ENCODE measurements at places on chromosomes 2 and 18.

DNA sequence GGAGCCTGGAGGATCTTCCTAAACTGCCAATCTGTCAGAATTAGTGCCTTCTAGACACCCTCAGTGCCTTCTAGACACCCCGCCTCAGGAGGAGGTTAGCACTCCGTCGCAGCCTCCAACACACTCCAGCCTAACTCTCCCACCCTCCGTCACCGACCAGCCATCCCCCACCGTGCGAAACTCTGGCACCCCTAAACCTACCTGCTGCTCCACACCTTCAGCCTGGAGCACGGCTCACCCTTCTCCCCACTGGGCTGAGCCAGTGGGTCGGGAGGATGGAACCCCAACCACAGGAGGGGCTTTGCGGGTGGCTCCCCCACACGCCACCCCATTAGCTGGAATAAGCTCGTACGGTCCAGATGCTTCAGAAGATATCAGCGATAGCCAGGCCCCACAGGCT is 468.9 kb upstream of the HS6ST1 start:
- no peak for DNase-seq

DNA sequence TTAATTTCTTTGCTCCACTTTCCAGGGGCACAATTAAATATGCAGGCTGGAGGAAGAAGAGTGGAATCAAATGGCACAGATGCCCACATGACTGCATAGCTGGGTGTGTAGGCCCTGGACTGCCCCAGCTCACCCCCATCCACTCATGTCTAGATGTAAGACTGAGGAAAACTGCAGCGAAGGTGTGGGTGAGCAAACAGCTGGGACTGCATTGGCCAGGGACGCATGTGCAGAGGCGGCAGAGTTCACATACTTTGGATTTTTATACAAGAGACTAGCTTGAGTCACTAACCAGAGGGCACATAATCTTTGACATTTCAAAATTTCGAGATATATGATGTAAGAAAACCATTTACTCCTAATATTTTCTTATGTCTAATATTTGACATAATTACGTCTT is 60.1 kb downstream of the SPIRE1 start:
- DNase-seq = no peak

GRCh38 chr2:160756481-160756880 is 262.9 kb upstream of the RBMS1 start:
- no peak for DNase-seq

DNA sequence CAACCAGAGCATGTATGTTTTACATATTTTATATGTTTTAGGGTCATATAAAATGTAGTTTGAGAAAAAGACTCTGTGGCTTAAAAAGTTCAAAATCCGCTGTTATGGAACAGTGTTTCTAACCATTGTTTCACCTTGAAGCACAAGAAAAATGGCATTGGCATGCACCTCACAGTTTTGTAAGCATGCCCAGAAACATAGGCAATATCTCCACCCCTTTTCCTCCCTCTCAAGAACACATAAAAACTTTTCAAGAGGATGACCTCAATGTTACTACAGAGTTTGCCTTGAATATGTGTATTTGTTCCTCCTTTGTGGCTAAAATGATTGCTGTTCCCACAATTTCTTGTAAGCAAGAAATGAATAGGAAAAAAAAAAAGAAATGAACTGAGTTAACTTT is 29.3 kb upstream of the SLC40A1 start:
- no peak for DNase-seq

DNA sequence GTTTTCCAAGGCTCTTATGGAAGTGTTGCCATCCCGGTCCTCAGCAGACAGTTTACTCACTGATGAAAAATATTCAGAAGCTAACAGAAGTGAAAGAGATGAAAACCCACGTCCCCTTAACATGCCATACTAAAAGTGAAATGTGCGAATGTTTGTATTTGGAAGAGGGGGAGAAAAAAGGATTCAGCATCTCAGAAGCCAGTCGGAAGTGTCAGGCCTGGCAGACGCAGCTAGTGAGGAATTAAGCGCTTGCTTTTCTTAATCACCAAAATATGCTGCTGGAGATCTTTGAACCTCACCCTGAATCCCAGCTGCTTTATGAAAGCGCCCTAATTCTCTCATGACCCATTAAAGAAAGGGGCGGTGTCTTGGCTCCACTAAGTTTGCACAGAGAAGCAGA is 653.7 kb downstream of the DCDC2C start:
- DNase-seq = no peak

DNA sequence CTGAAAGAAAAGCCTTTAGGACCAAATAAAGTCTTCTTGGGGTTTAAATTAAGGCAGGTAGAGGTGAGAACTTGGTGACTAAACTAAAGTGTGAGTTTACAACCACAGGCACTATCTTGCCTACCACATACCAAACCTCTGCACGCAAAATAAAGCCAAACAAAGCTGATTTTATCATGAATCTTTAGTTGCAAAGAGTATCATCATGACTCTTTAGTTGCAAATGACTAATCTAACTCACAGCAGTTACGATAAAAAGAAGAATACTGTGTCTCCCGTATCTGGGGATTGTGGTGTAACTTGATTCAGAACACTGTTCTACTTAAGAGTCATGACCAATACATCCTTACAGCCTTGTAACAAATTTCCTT is 11.2 kb downstream of the CFAP210 start:
- DNase-seq = no peak

GRCh38 chr2:222311978-222312738 is 13.4 kb upstream of the PAX3 start:
- no peak for DNase-seq

- DNase-seq = no peak
These were observed 43.1 kb upstream of the ATP8B1 start for GRCh38 chr18:57846258-57846657.

- no peak for DNase-seq
These were observed 63.8 kb downstream of the ACAA2 start for GRCh38 chr18:49749563-49749962.

DNA sequence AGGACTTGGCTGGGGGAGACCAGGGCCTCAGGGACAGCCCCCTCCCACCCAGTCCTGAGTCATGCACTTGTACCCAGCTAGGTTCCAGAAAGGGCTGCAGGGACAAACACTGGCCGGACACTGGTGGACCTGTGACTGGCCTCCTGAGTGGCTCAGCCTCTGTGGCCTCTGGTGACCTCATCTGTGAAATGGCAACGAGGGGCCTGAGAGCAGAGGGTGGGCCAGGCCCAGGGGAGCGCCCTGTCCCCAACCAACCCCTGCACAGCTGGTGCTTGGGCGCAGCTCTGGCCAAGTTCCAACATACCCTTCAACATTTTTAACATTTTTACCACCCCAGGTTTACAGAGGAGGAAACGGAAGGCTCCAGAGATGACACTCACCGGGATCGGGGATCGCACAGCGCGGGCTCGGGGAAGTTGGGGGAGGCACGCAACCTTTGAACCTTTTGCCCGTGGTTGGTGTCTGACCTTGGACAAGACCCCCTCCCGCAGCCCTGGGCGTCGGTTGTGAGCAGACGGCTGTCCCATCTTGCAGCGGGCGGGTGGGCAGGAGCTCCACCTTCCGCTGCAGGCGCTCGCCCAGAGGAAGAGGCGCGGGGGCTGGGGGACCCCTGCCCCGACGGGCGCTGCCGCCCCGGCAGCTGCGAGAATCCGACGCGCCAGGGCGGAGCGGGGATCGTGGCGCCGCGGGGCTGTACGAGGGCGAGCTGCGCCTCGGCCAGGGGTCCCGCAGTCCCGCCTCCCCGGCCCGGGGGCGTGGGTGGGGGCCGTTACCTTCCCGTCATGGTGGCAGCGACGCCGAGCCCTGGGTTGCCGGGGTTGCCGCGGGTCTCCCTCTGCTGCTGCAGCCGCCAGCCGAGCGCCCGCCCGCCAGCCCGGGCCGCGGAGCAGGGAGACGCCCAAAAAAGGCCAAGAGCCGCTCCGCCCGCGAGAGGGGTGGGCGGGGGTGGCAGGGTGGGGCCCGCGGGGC is 805 bp downstream of the LIMS2 start:
- DNase-seq = no peak

DNA sequence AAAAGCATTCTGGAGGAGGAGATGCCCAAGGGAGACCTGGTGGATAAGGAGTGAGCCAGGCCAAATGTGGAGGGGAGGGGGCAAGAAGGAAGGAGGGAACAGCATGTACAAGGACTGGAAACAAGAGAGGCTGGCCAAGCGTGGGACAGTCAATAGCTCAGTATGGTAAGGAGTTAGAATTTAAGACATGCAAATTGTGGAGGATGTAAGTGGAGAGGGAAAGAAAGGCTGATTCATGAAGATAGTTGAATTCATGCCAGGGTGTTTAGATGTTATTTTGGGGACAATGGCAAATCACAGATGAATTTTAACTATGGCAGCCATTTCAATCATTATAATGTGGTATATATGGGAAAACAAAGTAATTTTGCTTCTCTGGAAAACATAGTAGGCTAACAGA is 462.3 kb downstream of the MEIS1 start:
- no peak for DNase-seq

DNA sequence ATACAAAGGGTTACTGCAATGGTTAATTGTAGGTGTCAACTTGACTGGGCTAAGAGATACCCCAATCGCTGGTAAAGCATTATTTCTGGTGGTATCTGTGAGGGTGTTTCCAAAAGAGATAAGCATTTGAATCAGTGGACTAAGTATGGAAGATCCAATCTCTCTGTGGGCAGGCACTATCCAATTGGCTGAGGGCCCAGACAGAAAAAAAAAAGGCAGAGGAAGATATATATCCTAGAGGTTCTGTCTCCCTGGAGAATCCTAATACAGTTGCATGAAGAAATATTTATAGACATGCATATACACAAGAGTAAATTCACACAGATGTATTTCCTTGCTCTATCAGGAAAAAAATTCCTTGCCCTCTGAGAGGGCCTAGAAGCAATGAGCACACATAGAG is 43.9 kb downstream of the TBC1D8 start:
- DNase-seq = no peak

DNA sequence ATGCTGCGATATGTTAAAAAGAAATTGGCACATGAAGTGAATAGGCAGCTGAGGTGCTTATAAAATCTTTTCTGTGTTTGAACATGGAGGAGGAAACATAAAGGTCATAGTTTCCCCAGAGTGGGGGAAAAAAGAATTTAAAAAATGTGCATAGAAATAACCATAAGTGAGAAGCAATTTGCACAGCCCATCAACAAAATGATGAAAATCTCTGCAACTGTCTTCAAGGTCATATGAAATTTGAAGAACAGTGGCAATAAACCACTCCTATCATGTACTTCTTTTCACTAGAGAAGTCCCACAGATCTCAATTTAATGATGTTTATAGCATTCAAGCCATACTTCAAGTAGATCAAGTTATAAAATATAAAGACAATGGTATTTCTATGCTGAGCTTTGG is 46.7 kb upstream of the ZNF804A start:
- no peak for DNase-seq

DNA sequence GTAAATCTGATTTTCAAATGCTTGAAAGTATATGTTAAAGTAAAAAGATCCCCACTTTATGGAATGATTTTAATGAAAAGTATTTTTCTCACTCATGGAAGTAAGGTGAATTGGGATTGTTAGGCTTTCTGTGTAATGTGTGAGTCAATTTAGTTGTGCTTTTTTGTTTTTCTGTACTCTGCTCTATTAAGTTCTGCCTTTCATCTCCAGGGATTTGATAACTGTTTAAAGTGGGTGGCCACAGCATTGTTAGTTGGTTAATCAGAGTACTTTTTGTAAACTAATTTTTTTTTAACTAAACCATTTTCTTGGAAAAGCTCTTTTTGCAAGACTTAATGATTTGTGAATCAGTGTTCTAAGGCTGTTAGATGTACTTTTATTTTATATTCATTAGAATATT is 76.8 kb downstream of the ABI2 start:
- DNase-seq = no peak

GRCh38 chr2:3585261-3586109 is 9.4 kb upstream of the COLEC11 start:
- DNase-seq = no peak

DNA sequence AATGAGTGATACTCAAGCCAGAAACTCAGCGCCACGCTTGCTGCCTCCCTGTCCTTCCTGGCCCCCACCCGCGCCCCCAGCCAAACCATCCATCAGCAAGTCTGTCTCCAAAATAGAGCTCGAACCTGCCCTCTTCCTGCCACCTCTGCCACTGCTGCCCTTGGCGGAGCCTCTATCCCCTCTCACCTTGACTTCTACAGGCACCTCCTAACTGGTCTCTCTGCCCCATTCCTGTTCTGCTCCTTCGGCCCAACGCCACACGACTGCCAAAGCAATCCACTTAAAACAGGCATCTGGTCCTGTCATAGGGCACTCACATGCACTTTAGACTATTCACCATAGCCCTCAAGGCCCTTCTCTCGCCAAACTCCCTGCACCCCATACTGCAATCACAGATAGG is 210.3 kb upstream of the SMAD2 start:
- DNase-seq = no peak

GRCh38 chr2:63764630-63765029 is 77.1 kb upstream of the UGP2 start:
- no peak for DNase-seq

GRCh38 chr2:182606728-182607681 is 109.1 kb upstream of the DNAJC10 start:
- DNase-seq = no peak

DNA sequence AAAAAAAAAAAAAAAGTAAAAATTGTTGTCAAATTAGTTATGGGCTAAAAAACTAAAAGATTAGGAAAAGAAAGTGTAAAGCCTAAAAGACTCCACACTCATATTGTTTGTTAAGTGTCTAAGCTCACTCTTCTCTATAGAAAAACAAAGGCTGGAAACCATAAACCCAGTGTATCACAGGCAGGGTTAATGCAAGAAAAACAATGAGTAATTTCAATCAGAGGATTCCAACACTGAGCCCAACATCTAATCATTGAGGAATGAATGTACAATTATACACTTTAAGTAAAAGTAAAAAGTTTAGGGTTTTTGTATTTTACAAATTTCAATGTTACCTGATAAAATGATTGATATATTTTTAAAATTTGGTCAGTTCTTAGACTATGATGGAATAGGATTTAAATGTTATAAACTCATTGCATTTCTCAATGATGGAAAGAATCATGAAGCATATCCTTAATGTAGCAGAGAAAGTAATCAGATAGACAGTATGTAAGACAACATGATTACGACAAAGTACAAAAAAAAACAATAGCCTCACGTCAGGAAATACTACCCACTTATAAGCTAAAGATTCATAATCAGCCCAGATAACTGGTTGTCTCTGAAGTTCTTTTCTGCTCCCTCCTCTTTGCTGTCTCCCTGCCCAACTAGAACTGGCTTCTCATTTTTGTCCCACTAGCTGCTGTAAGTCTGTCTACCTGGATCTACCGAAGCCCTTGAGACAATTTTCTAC is 44.5 kb upstream of the SP3 start:
- DNase-seq = no peak

Data from SK-N-DZ (cell line).